ENCODE measurements at places on chromosomes 4 and X. TPM values are rescaled to one million over a fixed set of nuclear protein-coding genes. Genes with fewer than 3 reads are reported as not detected.

GPR173 gene
- total RNA-seq: 3.3 TPM

DNA sequence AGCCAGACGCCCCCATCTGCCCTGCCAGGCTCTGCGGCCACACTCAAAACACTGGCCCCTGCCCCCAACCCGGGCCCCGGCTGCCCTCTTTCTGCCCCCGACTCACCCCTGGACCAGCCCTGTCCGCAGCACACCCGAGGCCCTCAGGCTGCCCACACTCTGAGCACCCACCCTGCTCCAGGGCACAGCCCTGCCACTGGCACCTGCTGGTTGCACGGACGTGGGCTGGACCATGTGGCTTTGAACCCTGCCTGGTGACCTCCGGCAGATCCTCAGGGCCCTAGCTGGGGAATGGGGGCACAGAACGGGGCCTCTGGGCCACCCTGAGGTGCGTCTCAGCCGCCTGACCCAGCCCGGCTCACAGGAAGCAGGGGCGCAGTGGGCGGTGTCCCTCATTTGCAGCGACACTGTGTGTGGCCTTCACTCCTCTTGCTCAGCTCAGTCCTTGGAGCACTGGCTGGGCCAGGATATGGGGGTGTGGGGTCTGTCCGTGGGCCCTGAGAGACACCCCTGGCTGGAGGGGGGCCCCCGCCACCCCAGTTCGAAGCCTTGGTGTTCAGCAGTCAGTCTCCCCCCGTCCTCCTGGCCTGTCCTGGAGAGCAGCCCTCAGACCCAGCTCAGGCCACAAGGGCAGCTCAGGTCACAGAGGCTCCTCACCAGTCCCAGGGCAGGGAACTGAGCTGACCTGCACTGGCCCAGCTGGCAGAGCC is 73.2 kb downstream of the FAM53A start:
- no peak for DNase-seq

DNA sequence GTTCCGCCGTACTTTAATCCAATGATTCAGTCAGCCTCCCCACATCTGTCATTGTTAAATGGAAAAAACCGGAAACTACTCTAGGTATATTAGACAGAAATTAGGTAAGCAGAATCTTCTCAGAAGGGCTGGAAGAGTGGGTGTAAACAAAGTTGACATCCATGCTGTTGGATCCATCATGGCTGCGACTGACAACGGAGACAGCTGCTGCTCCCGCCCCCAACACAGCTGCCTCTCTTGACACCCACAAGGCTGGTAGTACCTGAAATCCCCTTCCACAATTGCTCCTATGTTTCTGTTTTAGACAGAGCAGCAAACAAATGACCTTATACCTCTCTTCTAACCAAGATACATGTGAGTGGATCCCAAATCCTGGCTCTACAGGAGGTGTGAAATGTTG is 66.6 kb downstream of the RXFP1 start:
- no peak for DNase-seq

- peak; percentile 73 for DNase-seq
Measured at GRCh38 chr4:21697583-21697982, 251.0 kb downstream of the KCNIP4 start.

DNA sequence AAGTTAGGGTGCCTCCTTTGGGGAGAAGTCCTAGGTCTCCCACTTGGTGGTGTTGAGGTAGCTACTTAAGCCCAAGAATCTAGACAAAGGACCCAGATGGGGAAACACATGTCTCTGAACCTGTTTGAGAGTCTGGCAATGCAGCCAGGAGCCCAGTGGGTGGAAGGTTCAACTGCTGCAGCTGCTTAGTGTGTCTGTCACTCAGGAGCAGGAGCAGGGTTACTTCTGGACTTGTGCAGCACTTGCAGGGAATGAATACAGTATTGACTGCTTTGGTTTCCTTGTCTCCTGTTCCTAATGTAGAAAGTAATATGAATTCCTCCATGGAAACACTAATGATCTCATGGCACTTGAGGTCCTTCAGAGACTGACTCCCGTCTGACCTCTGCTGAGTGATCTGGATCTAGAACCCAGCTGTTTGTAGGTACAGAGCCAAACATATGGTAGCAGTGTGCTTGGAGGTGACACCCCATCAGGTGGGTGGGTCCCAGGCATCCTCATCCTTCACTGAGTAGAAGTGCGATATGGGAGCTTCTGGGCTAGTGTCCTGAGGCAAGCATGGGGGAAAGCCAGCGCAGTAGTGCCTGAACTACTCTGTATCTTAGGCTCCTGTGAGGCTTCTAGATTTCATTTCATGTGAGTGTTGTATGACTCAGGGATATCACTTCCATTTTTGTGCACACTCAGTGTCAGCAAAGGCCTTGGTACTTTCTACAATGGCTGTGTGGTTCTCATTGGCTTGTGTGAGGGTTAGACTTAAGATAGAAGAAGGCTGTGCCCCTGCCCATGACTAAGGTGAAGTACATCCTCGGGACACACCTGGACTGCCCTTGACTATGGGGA is 85.0 kb upstream of the WDR1 start:
- DNase-seq: no peak

GRCh38 chr4:165384186-165384585 is 5.4 kb downstream of the CPE start:
- no peak for DNase-seq

DNA sequence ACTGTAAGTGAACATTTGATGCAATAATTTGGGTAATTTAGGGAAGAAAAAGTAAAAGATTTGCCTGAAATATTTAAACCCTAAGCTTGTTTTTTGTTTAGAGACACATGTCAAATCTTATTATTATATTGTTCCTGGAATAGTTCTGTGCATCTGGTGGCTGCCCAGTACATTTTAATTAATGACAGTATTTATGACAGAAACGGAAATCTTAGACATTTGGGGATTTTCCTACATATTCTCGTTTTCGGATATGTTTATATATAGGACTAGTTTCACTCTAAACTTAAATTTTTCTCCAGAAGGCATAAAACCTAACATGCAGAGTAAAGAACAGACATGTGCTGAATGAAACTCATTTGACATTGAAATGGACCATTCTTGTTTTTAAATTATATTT is 125.6 kb upstream of the PAQR3 start:
- no peak for DNase-seq

DNA sequence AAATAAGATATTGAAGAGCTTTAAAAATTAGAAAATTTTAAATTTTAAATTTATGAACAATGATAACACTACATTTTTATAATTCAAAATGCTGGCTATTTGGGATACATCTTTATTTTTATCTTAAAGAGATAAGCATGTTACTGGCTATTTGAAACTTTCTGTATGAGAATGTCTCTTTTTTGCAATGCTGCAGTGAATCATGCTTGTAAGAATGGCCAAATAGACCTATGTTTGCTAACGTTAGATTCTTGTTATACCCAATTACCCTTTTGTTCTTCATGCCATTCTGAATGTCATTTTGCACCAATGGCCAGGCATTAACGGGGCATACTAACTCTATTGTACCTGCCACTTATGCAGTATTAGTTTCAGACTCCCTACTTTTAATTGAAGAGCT is 49.5 kb downstream of the SLIT2 start:
- no peak for DNase-seq

DNA sequence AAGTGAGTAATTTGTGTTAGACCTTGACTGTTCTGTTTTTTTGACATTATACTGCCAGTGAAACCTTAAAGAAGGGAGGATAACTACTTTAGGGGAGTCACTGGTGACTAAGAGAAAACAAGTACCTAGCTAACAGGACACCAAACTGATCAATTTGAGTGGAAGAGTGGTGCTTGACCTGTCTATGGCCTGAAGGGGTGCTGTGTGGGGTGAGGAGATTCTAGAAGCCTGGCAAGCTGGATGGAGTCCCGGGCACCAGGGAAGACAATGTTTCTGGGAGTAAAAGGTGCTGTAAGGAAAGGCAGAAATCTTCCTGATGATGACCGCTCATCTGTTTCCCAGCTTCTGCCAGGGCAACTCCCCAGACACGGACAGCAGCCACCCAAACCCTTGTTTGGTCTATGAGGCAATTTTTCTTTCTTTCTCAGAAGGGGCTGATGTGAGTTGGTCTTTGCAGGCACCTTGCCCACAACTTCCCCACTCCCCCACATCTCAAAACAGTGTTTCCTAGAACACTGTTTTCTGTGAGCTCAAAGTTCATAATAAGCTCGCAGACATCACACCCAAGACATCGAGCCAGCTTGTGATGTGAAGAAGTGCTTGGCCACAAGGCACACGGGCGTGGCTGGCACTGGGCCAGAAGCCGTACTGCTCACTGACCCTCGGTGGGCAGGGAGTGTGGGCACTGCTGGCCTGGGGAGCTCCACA is 4.6 kb downstream of the TXK start:
- peak; percentile 76 for DNase-seq

DNA sequence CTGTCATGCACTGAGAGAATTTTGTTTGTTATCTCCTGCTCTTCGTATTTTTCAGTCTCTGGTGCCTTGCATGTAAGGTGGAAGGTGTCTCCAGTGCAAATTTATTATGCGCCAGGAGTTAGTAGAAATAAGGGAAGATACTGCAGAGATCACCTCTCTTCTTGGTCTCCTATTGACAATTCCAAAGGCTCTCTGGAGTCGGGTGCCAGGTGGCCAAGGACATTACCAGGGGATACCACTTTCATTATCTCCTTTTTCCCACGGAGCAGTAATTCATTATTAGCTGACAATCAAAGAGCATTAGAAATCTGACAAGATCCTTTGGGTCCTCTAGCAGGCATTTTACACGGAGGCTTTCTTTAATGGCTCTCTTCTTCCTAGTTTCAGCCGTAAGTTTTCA is 26.0 kb downstream of the ADD1 start:
- no peak for DNase-seq

DNA sequence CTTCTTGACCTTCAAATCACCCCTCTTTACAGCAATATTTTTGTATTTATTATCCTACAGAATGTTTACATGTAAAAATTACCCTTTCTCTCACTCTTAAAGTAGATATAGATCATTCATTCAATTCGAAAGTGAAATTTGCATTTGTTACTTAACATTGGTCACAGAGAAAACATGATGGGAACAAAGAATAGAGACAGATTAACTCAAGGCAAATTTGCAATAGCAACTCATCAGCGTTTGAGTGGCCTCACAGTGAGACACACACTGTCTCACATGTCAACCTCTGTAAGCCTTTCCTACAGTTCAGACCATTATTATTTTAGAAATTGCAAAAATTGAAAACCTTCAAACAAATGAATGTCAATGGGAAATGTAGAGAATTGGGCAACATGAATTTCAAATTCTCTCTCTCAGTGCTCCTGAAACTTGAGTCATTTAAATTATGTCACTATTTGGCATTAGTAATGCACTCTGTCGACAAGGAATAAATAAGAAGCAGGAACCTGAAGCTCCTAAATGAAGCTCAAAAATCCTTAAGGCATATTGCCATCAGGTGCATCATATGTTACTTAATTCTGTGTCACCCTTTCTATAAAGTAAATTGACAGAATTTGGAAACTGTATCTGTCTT is 148.3 kb upstream of the ANXA10 start:
- DNase-seq: no peak

Measured in renal cortical epithelial cell (primary cell).